ENCODE measurements at places on chromosomes 5 and 9.

GRCh38 chr9:113513536-113513935, 50.0 kb downstream of the RGS3 start:
- ATAC-seq, result no peak

DNA sequence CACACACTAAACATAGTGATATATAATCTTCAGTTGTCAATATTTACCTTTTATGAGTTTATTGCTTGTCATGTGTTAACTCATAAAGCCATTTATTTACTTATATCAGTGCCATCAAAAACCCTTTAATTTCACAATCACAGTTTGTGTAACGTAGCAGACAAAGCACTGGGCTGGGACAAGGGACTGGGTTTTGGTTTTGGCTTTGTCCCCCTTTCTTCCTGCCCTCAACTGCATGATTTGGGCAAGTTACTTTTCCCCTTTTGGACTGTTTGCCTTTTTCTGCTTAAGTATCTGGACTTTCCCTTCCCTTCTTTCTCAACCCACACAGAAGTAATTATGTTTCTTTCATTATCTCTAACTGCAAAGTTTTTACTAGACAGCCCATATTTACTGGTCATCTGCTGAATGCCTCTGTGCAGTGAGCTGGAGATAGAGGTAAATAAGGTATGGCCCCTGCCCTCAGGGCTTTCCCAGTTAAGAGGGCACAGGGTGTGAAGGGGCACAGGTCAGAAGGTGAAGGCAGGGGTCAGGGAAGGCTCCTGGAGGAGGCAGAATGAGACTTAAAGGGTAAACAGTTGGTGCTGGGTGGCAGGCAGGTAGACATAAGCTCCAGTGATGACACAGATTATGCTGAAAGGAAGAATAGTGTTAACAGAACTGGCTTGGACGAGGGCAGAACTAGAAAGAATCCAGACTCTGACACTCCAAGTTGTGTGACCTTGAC, 14.8 kb upstream of the NR3C1 start:
- no peak for ATAC-seq

- no peak for ATAC-seq
Measured at GRCh38 chr9:118295413-118295812, 591.2 kb downstream of the TLR4 start.

- no peak for ATAC-seq
Measured at GRCh38 chr5:8019719-8020218, 150.8 kb downstream of the MTRR start.

DNA sequence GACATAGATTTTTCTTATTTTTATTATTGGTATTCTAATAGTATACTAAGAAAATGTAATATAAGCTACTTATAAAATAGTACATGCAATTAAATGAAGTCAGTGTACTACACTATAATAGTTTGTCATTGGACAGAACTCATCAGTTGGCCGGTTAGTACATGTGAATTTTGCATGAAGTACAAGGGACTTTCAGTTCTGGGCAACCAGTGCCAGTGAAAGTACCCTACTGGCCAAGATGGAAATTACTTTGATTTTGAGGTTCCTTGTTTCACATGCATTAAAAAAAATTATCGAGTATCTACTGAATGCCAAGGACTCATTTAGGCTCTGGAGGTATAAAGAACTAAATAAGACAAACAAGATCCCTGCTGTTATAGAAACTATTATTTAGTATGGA, 213.4 kb upstream of the ELL2 start:
- no peak for ATAC-seq

DNA sequence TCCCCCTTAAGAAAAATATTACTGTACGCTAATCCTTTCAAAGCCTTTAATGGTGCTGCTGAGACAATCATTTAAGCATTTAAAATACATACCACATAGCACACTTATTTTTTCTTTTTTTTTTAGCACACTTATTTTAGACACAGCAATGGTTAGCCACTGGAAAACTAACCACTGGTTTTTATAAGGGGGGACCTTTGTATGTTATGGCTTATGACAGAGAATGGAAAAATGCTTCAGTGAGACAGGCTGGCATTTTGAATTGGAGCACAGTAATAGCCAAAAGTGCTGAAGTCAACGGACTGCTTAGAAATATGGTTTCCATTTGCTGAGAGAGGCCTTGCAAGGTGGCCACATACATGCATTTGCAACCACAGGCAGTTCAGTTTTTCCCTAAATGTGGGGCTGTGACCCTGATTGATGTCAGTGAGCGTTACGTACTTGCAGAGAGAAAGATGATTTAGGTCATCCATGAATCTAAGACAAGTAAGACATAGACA, 28.5 kb downstream of the AOPEP start:
- ATAC-seq, result no peak

Measured in activated CD4-positive, CD25-positive, alpha-beta regulatory T cell treated with anti-CD3 and anti-CD28 coated beads, Interleukin-2, amount 50 U/mL, for 24 hours (primary cell).